Activated naive CD8-positive, alpha-beta T cell treated with anti-CD3 and anti-CD28 coated beads for 36 hours (primary cell): ENCODE measurements at places on chromosomes 13 and 19.

DNA sequence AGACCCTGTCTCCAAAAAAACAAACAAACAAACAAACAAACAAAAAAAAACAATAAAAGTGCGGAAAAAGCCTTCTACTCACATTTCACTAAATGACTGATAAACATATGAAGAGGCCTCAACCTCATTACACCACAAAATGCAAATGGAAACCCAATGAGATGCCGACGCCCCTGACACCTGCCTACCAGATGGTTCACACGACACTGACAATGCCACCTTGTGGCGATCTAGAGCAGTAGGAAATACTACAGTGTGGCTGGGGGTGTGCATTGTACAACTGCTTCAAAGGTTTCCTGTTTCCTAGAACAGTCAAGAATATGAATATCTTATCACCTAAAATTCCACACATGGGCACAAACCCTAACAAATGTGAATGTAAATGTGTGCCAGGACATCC lies 14.0 kb downstream of the SCGB2B2 start:
- DNase-seq: peak; percentile 31

DNA sequence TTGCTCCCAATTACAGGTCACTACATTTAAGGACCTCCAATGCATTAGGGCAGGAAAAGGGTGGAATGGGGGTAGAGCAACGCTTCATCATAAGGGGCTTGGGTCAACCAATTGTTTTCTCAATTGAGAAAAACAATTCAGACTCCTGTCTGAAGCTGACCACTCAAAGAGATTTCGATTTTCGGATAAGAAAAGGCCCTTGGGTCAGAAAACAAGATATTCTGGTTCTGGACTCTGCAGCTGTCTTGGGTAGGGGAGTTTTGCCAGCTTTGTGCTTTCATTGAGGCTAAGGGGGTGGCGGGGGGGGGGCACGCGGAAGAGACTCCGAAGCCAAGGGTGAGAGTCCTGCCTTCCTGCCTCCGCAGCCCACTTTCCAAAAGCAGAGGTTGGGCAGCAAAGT lies 4.8 kb upstream of the ZNF98 start:
- no peak for DNase-seq

DNA sequence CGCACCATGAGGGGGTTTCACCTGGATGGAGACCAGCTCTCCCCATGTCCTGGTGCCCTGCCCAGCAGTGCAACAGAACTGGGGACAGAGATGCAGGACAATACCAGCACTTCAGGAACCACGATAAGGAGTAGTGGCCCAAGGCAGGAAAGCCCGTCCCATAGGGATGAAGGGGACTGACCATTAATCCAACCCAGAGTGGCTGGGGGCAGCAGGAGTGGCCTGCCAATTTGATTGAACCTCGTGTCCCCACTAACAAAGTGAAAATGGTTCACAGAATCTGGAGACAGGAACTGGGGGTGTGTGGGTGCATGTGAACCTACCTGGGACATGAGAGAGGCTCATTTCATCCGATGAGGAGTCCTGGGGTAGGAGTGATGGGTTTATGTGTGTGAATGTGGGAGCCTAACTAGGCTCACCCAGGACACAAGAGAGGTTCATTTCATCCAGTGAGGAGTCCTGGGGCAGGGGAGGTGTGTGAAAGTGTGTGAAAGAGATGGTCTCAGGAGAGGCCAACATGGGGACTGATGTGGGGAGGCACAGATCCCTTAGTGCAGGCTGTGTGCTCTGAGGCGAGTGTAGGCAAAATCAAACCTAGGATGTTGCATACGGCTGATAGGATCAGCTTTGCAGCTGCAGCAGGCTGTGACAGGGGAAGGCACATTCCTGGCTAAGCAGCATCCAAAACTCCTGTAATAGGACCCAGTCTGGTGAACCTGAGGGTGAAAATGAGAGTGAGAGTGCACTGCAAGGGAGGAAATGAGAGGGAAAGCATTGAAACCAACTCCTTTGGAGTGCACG lies 98.2 kb downstream of the ZNF429 start:
- DNase-seq: no peak

DNA sequence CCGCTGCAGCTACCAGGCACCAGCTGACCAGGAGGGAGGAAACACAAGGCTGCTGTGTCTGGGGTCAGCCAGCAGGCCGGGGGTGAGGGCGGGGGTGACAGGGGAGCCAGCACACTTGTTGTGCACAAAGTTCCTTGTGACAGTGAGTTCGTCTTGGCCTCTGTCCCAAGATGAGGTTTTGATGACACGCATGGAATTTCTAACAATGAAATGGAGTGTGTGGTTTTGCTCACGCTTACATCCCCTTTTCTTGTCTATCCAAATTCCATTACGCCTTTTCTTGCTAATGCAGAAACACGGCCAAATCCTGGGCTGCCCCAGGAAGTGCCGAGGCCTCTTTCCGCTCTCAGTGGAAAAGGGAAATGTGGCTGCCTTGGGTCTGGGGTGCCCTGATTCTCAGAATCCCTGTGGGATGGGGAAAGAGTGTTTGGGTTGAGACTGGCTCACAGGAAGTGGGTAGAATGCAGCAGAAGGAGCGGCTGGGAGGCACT lies 73.8 kb downstream of the GADD45B start:
- no peak for DNase-seq

DNA sequence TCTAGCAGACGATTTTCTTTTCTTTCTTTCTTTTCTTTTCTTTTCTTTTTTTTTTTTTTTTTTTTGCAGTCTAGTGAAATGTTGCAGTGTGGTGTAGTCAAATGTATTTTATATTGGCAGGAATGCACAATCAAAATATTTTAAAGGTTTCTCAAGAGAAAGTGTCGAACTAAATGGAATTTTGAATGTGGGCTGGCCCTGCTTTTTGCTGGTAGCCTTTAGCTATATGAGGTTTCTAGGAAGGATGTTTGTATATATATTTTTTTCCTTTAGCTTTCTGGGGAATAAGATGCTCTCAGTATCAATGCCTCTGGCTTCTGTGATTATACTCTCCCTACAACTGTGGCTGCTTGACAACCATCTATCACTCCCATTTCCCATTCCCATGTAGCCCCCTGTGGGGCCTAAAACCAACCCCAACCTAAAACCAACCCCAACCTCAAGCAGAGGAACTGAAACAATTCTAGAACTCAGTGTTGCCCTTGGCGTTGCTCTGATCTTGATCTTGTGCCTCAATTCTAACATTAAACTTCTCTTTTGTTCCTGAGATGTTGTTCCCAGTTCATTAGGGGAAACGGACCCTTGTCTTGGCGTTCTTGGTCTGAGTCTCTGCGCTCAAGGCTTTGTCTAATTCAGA lies 27.1 kb downstream of the CYSLTR2 start:
- no peak for DNase-seq

DNA sequence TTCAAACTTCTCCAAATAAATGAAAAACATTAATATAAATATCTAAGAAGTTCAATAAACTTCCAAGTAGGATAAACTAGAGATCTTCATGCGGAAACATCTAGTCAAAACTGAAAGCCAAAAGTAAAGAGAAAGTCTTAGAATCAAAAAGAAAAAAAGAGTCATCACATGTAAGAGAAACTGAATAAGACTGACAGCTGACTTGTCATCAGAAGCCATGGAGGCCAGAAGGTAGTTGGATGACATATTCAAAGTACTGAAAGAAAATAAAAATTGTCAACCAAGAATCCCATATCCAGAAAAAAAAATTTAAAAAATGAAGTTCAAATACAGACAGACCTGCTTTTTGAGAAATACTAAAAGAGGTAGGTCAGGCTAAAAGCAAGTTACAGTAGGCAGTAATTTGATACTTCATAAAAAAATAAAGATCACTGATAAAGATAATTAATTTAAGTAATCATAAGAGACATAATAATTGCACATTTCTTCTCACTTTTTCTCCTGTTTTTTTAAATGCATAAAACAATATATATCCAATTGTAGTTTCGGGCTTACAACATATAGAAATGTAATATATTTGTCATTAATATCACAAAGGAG lies 327.6 kb upstream of the PCDH9 start:
- DNase-seq: no peak

DNA sequence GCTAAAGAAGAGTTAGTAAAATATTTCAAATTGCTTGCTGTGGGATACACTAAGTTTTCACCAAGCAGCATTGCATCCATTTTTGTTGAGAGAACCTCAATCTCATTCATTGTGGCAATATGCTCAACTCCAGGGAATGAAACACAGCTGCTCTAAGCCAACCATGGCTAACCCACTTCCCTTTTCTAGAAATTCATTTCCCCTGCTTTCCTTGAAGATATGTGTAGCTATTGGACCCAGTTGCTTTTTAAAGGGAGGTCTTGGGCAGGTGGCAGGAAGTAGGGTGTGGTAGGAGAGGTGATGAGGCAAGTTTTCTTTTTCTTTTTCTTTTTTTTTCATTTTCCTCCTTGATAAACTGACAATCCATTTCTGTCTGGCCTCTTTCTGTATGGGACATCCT lies 452.2 kb downstream of the FGF14 start:
- DNase-seq: no peak

- DNase-seq: no peak
Observed at GRCh38 chr13:73754727-73755292, 379.4 kb downstream of the KLF12 start.
